ENCODE measurements at places on chromosomes 16 and 17.

GRCh38 chr17:17364338-17364667 lies 61.1 kb downstream of the NT5M start:
- DNase-seq: no peak

DNA sequence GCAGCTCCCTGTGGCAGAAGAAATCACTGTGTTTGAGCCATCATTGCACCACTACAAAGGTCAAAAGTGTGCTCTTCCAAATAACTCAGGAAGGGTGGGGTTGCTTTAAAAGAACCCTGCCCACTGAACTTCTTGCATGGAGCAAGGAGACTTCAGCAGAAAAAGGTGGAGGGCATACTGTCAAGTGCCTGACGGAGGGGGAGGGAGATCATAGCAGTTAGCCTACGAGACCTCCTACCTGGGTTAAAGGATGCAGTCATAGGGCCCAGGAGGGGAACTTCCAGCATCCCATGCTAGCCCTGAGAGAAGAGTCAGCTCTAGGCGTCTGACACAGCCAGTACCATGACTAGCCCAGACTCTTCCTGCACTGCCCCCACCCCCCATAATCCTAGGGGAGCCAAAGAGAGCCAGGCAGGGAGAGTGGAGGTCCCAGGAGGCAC lies 45.3 kb upstream of the MSI2 start:
- no peak for DNase-seq

- no peak for DNase-seq
Observed at GRCh38 chr16:9124908-9125584, 33.6 kb downstream of the HAPSTR1 start.

- DNase-seq: no peak
Observed at GRCh38 chr16:82891918-82892317, 265.1 kb downstream of the CDH13 start.

DNA sequence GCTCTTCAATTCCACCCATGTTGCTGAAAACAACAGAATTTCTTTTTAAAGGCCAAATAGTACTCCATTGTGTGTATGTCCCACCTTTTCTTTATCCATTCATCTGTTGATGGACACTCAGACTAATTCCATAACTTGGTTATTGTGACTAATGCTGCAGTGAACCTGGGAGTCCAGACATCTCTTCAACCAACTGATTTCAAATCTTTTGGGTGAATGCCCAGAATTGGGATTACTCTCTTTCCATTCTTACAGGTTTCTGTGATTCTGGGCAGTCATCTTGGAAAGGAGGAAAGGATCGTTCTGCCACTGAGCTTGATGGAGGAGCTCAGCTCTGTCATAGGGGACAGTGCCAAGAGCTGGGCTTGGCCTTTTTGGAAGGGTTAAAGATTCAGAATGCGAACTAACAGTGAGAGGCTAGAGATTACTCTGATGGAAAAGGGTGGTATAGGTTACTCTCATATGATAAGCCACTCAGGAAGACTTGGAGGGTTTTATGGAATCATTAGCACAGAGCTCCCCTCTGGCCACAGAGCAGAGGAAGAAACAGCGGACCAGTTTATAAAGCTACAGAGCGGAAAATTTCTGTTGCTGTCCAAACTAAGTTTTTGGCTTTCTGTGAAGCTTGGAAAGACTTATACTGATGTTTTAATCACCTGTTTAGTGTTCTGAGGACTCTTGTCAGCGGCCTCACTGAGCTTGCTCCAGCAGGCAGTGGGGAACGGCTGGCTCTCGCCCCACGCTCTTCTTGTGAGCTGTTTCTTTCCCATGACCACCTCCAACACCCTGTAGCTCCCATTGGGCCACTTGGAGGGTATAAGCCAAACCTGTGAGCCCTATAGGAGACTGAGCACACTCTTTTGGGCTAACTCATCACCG lies 48.3 kb downstream of the HIC1 start:
- no peak for DNase-seq

DNA sequence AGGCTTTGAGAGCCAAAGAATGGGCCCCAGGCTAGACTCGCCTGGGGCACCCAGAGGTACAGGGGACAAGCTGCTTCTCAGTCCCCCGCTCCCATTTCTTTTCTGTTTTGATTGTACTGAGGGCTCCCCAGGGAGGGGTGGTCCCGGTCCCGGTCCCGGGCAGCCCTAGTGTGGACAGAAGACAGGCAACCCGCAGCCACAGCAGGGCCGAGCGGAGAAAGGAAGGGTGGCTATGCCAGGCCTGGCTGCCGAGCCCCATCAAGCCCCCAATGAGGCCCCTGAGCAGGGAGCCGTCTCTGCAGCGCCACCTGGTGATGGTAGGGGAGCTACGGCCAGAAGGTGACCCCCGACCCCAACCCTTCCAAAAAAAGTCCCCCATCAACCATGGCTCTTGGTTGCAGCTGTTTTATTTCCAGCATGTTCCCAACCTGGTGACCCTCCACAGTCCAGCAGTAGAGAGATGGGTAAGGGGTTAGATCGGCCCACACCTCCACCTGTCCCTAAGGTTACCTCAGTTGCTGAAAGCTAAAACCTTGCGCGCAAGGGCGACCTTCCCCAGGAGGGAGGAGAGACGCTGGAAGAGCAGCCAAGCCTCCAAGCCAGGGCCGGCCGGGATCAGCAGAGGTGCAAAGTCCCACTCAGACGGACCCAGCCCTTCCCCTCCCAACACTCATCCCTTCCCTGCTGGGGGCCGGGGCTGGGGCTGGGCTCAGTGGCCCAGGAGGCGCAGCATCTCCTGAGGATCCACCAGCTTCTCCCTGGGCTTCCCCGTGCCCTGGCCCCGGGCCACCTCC lies 2.6 kb upstream of the GRIN2C start:
- DNase-seq: peak; percentile 61

DNA sequence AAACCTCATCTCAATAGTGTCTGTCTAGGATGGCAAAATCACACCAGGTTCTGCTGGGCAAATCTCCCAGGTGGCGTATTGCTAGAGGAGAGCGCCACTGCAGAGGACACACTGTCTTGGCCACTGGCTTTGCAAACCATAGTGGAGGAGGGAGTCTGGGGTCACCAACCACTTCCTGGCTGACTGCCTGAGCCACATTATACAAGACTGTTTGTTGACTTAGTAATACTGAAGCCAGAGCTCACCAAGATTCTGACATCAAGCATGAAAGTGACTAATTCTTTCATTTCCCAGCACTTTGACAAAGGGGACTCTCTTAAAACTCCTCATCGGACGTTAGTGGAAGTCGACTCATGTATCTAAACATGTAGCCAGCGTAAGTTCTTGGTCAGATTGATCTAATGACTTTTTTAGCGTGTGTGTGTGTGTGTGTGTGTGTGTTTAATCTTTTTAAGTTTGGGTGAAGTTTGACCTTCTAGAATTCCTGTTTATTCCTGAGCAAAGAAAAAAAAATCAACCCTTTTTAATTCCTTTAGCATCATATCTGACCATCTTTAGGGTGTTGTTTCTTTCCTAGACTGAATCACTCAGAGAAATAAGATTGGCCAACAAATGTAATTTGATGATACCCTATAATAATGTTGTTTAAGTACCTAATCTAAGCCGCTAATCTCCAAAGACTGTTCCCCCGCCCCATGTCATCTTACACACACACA lies 13.7 kb downstream of the PITPNC1 start:
- no peak for DNase-seq

Measured in stimulated activated CD8-positive, alpha-beta memory T cell treated with anti-CD3 and anti-CD28 coated beads, Interleukin-15, amount 100 ng/mL, for 1 hour (primary cell).